IgD-negative memory B cell (primary cell): ENCODE measurements at places on chromosomes 11 and 22. TPM values are rescaled to one million over a fixed set of nuclear protein-coding genes. Genes with fewer than 3 reads are reported as not detected.

The JAM3 gene
- polyA plus RNA-seq: 17.6 TPM

The TPBGL gene
- polyA plus RNA-seq: not detected

The OR52H1 gene
- polyA plus RNA-seq: not detected

The CNIH2 gene
- not detected for polyA plus RNA-seq

The CDKN1C gene
- polyA plus RNA-seq: not detected

The TUBA8 gene
- polyA plus RNA-seq: 2.8 TPM
